Activated CD8-positive, alpha-beta memory T cell treated with anti-CD3 and anti-CD28 coated beads, Interleukin-2, amount 10 ng/mL, durations not matched to agents 7 days and 5 days (primary cell): ENCODE measurements at places on chromosomes 7 and 10. TPM values are rescaled to one million over a fixed set of nuclear protein-coding genes. Genes with fewer than 3 reads are reported as not detected.
A peak's percentile ranks its signal among the peaks of the same experiment; 100 is the strongest.

DNA sequence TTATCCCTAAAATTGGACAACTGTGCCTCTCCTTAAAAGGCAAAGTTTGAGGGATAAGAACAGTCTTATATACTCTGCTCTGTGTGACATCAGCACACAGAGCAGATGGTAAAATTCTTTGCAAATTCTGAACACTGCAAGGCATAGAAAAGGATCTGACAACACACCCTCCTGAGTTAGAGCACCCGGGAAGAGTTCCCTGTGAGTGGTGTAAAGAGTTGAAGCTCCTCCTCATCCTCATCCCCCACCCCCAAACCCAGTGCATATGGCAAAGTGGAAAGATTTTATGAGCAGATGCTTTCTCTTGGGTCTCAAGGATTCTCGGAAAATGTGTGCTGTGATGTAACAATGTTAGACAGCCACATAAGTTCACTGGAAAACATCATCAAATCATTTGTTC is 40.0 kb upstream of the DGKI start:
- DNase-seq = no peak
- H3K4me1 ChIP-seq = peaks cover 27% of the 10 kb centered on the region
- peaks cover 11% of the 10 kb centered on the region for H3K36me3 ChIP-seq

DNA sequence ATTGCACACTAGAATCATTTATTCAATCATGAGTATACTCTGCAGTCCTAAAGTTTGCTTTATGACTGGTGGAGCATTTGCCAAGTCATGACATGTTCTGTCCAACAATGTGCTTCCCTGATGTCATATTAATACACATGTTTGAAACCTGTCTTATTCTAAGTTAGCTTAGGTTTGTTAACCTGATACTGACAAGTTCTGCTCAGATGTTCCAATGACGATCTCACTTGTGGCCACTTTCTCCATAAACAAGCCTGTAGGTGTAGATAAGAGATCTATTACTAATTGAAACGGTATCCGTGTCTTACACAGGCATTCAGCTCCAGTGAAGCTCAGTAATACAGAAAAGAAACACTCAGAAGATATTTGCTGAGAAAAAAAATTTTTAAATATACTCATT is 64.9 kb downstream of the GPR37 start:
- DNase-seq = no peak
- H3K27ac ChIP-seq = no peak overlapping the region
- H3K36me3 ChIP-seq = no peaks in the 10 kb centered on the region
- H3K4me1 ChIP-seq = no peaks in the 10 kb centered on the region
- H3K4me3 ChIP-seq = no peak overlapping the region

DNA sequence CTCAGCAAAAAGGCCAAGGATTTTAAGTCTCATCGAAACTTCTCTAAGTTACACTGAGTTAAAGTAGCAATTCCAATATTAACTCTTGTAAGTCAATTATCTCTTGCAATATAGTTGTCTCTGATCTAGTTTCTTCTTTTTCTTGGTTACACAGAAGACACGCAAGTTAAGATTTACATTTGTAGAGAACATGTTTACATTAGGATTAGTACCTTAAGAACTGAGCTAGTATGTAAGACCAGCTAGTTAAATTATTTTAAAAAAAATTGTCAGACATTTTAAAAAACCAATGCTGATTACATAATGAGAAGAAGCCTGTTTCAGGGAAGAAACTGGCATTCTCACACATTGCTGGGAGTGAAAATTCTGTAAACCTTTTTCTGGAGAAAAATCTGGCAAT is 31.4 kb downstream of the FRA10AC1 start:
- H3K27me3 ChIP-seq = no peaks in the 10 kb centered on the region
- no peaks in the 10 kb centered on the region for H3K4me1 ChIP-seq
- peaks cover 16% of the 10 kb centered on the region for H3K36me3 ChIP-seq
- H3K27ac ChIP-seq = no peak overlapping the region
- DNase-seq = no peak

GRCh38 chr7:98216941-98217622 is 5.8 kb downstream of the BHLHA15 start:
- no peak overlapping the region for H3K4me3 ChIP-seq
- H3K36me3 ChIP-seq = peaks cover 5% of the 10 kb centered on the region
- peaks cover 15% of the 10 kb centered on the region for H3K4me1 ChIP-seq
- no peak for DNase-seq
- H3K27ac ChIP-seq = no peak overlapping the region
- H3K27me3 ChIP-seq = no peaks in the 10 kb centered on the region

EPHB4 gene
- 2.0 TPM for total RNA-seq

TAS2R5 gene
- 1.8 TPM for total RNA-seq

- H3K27ac ChIP-seq = no peak overlapping the region
- no peak overlapping the region for H3K4me3 ChIP-seq
- H3K4me1 ChIP-seq = no peaks in the 10 kb centered on the region
- no peak for DNase-seq
- H3K27me3 ChIP-seq = no peaks in the 10 kb centered on the region
- no peaks in the 10 kb centered on the region for H3K36me3 ChIP-seq
Observed at GRCh38 chr10:108849688-108850087, 1073.6 kb downstream of the XPNPEP1 start.

DNA sequence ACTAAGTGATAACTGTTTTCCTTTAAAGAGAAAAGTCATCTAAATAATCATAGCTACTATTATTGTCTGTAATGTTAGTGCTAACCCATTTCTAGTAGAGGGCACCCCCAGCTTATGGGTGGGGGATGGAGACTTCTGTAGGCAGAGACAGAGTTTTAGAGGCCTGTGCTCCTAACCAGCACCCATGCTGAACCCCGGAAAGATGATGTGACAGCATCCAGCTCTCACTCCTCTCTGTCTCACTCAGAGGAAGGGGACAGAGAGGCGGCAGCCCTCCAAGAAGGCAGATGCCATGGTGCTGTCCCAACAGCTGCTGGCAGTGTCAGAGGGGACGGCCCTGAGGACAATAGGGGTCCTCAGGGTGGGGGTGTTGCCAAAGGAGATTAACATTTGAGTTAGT is 74.4 kb upstream of the PRLHR start:
- no peaks in the 10 kb centered on the region for H3K4me1 ChIP-seq
- no peak overlapping the region for H3K27ac ChIP-seq
- no peak overlapping the region for H3K4me3 ChIP-seq

- DNase-seq = peak; percentile 89
- peaks cover 9% of the 10 kb centered on the region for H3K36me3 ChIP-seq
- no peaks in the 10 kb centered on the region for H3K27me3 ChIP-seq
- H3K4me3 ChIP-seq = peak overlapping the region; percentile 81
Observed at GRCh38 chr7:76318488-76319353, 16.2 kb downstream of the HSPB1 start.

SPDYE11 gene
- total RNA-seq = not detected

GRCh38 chr7:146479040-146479439 is 362.4 kb downstream of the CNTNAP2 start:
- no peaks in the 10 kb centered on the region for H3K27me3 ChIP-seq
- H3K36me3 ChIP-seq = no peaks in the 10 kb centered on the region
- H3K27ac ChIP-seq = no peak overlapping the region
- H3K4me1 ChIP-seq = no peaks in the 10 kb centered on the region

WEE2 gene
- not detected for total RNA-seq

- no peak overlapping the region for H3K27ac ChIP-seq
- H3K27me3 ChIP-seq = peaks cover 12% of the 10 kb centered on the region
- no peak for DNase-seq
- no peaks in the 10 kb centered on the region for H3K36me3 ChIP-seq
- H3K4me1 ChIP-seq = no peaks in the 10 kb centered on the region
- H3K4me3 ChIP-seq = no peak overlapping the region
Observed at GRCh38 chr7:24384362-24385030, 100.5 kb downstream of the NPY start.

ZNF212 gene
- total RNA-seq = 14.2 TPM

CLRN3 gene
- total RNA-seq = not detected

- H3K36me3 ChIP-seq = peaks cover 2% of the 10 kb centered on the region
- no peaks in the 10 kb centered on the region for H3K27me3 ChIP-seq
- no peak for DNase-seq
- H3K27ac ChIP-seq = no peak overlapping the region
- no peak overlapping the region for H3K4me3 ChIP-seq
Observed at GRCh38 chr10:101545898-101546297, 42.2 kb downstream of the POLL start.

CALHM1 gene
- total RNA-seq = 0.47 TPM

OR2A12 gene
- not detected for total RNA-seq

- H3K4me1 ChIP-seq = no peaks in the 10 kb centered on the region
- no peaks in the 10 kb centered on the region for H3K27me3 ChIP-seq
- no peak overlapping the region for H3K4me3 ChIP-seq
- H3K27ac ChIP-seq = no peak overlapping the region
Observed at GRCh38 chr10:92222603-92223262, 68.1 kb downstream of the CPEB3 start.

GRCh38 chr7:94190599-94191061 is 186.5 kb upstream of the BET1 start:
- DNase-seq = no peak
- H3K27me3 ChIP-seq = no peaks in the 10 kb centered on the region
- H3K4me3 ChIP-seq = no peak overlapping the region
- H3K4me1 ChIP-seq = no peaks in the 10 kb centered on the region

DNA sequence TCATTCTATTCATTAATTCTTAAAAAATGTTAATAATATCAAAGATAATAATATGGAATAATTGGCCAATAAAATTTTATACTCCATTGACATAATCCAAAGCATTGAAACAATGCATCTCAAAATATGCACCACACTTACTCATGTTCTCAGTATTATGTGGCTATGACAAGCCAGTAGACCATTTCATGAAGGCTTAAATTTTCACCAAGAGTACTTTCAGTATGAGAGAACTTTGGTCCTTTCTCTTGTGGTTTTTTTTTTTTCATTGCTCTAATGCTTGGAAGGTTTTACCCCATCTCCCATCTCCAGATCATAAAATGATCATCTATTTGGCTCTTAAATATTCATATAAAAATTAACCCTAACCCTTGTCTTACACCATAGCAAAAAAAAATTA is 45.5 kb upstream of the TMEM140 start:
- H3K36me3 ChIP-seq = no peaks in the 10 kb centered on the region
- peaks cover 4% of the 10 kb centered on the region for H3K4me1 ChIP-seq
- no peak overlapping the region for H3K4me3 ChIP-seq

DNA sequence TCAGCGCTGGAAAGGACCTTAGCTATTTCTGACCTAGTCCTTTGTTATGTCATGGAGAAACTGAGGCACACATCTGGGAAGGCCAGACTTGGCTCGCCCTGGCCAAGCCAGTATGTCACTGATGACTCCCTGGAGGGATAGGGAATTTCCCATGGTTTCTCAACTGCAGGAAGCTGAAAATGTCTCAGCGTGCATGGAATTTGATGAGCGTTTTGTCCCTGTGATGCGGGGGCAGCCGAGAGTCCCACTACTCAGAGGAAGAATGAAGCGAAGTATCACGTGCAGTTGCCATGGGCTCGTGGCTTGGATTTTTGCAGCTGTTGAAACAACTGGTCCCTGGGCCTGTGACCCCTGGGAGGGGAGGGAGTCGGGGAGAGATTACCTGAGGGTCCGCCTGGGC is 44.8 kb downstream of the CLIP2 start:
- H3K27me3 ChIP-seq = no peaks in the 10 kb centered on the region
- H3K36me3 ChIP-seq = no peaks in the 10 kb centered on the region
- H3K4me3 ChIP-seq = no peak overlapping the region
- no peak for DNase-seq

MDFIC gene
- total RNA-seq = 58.0 TPM

- no peak for DNase-seq
- H3K4me1 ChIP-seq = no peaks in the 10 kb centered on the region
- H3K36me3 ChIP-seq = peaks cover 2% of the 10 kb centered on the region
- peaks cover 15% of the 10 kb centered on the region for H3K27me3 ChIP-seq
Observed at GRCh38 chr10:96034625-96035024, 8.8 kb upstream of the CCNJ start.

CPEB3 gene
- total RNA-seq = 4.3 TPM

DNA sequence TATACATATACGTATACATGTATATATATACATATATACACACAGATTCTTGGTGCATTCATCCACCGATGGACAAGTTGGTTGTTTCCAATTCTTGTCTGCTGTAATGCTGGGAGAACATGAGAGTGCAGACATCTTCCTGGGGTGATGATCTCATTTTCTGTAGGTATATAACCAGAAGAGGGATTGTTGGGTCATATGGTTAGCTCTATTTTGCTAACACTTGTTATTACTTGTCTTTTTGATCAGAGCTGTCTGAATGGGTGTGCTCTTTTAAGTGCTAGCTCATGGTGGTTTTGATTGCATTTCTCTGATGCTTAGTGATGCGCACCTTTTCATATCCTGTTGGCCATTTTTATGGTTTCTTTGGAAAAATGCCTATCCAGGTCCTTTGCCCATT is 106.4 kb downstream of the TAX1BP1 start:
- H3K4me3 ChIP-seq = no peak overlapping the region
- peaks cover 5% of the 10 kb centered on the region for H3K4me1 ChIP-seq
- H3K27ac ChIP-seq = no peak overlapping the region
- H3K27me3 ChIP-seq = no peaks in the 10 kb centered on the region

- H3K27me3 ChIP-seq = no peaks in the 10 kb centered on the region
- H3K36me3 ChIP-seq = no peaks in the 10 kb centered on the region
- H3K4me3 ChIP-seq = no peak overlapping the region
Observed at GRCh38 chr7:8809320-8809719, 375.9 kb downstream of the NXPH1 start.

DNA sequence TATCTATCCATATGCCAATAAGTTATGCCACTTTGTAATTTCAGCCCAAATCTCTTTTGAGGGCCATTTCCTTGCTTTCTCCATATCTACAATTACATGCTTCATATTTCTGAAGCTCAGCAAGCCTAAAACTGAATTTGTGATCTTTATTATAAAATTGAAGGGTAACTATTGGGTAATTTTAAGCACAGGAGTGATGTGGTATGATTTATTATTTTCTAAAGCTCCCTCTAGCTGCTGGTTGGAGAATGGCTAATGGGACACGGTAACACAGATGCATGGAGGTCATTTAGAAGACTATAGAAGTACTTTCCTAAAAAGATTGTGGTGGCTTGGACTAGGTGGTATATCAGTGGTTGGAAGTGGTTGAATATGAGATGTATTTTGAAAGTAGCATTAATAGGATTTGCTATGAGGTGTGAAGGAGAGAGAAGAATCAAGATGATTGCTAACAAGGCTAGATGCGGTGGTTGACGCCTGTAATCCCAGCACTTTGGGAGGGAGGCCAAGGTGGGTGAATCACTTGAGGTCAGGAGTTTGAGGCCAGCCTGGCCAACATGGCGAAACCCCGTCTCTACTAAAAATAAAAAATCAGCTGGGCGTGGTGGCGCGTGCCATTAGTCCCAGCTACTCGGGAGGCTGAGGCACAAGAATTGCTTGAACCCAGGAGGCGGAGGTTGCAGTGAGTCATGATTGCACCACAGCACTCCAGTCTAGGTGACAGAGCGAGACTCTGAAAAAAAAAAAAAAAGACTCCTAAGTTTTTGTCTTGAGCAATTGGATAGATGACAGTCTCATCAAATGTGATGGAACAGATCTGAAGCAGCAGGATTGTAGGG is 13.9 kb downstream of the KLHDC10 start:
- H3K27me3 ChIP-seq = no peaks in the 10 kb centered on the region
- peaks cover 10% of the 10 kb centered on the region for H3K36me3 ChIP-seq
- no peak overlapping the region for H3K27ac ChIP-seq
- no peak overlapping the region for H3K4me3 ChIP-seq
- peaks cover 5% of the 10 kb centered on the region for H3K4me1 ChIP-seq
- no peak for DNase-seq
